Umbilical cord (tissue), 2 donors: ENCODE measurements at places on chromosomes 6 and 20.
A peak's percentile ranks its signal among the peaks of the same experiment; 100 is the strongest.

GRCh38 chr6:128508588-128509296 lies 11.7 kb downstream of the PTPRK start:
- no peak for DNase-seq

- DNase-seq, result peak; percentile 70
Observed at GRCh38 chr6:163965426-163966348, 551.2 kb downstream of the QKI start.

DNA sequence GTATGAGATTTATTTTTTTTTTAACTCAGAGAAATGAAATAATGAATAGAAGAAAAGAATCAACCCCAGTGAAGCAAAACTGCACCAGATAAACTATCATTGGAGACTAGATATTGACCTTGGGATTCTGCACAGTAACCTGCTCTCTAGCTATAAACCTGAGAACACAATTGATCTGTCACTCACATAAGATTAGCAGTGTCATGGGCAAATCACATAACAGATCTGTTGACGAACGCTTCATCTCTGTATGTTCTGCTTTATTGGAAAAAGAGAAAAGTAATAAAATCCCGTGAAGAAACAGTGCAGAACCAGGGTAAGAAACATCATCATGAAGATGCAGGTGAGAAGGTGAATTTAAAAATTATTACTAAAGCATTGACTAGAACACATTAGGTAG lies 52.8 kb upstream of the RGS17 start:
- DNase-seq, result no peak

- DNase-seq, result peak; percentile 97
Observed at GRCh38 chr6:21987501-21987957, 309.3 kb downstream of the PRL start.

- no peak for DNase-seq
Observed at GRCh38 chr20:59075934-59076508, 33.4 kb upstream of the PRELID3B start.

DNA sequence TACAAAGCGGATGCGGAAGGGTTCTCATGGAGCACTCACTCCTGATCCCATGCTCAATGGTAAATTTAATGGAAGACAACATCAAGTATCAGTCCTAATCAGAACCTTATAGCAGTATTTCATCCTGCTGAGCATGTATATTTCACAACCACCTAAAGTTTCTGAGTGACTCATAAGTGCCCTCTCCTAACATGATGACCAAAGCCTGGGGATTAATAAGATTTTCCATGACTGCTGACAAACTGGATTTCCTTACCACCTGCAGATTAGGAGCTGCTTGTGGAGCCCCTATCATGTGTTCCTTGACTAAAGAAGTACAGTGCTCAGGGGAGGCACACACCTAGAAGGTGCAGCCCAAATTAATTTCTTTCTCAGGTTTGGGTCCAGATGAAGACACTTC lies 112.8 kb downstream of the INSM1 start:
- peak; percentile 13 for DNase-seq
